ENCODE measurements at places on chromosomes 7 and 10.

DNA sequence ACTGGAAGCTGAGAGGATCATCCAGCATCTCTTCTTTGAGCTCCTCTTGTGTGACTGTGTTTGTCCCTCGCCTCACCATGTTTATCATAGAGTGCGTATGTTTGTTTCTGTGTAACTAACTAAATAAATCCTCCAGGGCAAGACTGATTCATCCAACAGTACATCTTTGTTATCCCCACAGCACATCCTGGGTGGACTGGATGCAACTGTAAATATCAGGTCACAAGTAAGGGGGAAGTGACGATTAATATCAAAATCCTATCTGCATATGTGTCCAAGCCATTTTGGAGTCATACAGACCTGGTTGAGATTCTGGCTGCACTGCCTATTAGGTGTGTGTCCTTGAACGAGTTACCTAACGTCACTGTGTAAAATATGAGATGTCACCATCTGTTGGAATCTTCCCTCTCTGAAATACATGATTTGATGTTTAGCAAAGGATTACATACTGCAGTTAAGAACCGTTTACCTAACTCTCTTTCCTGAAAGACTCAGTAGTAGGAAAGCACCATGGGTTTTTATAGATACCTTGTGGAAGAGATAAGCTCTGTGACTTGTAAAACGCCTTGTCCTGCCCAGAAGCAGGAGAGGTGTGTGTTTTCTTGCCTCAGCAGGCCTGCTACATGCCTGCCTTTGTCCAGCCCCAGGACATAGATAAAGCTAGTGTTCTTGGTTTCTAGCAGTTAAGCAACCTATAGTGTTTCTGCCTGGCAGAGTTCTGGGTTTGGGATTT is 25.8 kb downstream of the WBP1L start:
- DNase-seq = no peak

GRCh38 chr7:92674379-92674778 is 84.2 kb upstream of the FAM133B start:
- no peak for DNase-seq

DNA sequence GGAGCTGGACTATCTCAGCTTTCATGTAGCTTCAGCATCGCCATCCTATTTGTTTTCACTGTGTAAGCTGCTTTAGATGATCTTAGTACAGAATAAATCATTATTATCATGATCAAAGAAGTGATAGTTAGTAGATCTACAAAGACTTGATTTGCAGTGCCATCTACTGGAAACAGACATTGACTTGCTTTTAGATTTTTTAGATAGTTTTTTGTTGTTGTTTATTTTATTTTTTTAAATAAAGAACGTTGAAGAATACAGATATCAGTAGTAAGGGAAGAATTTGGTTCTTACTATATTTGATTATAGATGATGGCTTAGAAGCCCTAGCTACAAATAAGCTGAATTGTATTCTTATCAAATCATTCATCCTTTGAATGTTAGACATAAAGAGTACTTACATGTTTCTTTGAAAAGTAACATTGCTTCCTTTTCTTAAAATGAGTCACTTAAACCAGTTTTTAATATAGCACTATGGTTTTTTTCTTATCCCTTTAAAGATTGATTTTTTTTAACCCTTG is 6.3 kb upstream of the SFMBT2 start:
- DNase-seq = no peak

- DNase-seq = no peak
These were observed 178.7 kb downstream of the DNAJB6 start for GRCh38 chr7:157515342-157516041.

- DNase-seq = no peak
These were observed 53.6 kb downstream of the PYROXD2 start for GRCh38 chr10:98361131-98362025.

DNA sequence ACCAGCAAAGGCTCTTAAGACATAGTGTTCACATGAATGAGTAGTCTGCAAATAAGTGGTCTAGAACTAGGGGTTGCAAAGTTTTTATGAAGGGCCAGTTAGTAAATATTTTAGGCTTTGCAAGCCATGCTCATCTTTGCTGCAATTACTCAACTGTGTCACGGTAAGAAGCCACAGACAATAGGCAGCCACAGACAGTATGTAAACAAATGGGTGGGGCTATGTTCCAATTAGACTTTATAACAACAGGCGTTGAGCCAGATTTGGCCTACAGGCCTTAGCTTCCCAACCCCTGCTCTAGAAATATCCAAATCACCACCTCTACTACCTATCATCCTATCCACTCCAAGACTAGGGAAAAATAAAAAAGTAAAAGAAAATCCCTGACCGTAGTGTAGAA is 9.2 kb downstream of the IKZF5 start:
- no peak for DNase-seq

GRCh38 chr10:25072786-25073185 is 56.4 kb downstream of the THNSL1 start:
- no peak for DNase-seq
